GM23248 (cell line): ENCODE measurements at places on chromosomes 2 and 18. TPM values are rescaled to one million over a fixed set of nuclear protein-coding genes. Genes with fewer than 3 reads are reported as not detected.

NT5DC4 gene
- polyA plus RNA-seq, result not detected in 2 replicates

CAB39 gene
- 22.7 and 23.1 TPM in 2 replicates for polyA plus RNA-seq

NOL4 gene
- not detected in 2 replicates for polyA plus RNA-seq

UPP2 gene
- polyA plus RNA-seq, result not detected in 2 replicates

MAP3K20 gene
- 68.9 and 71.6 TPM in 2 replicates for polyA plus RNA-seq

ERMN gene
- not detected in 2 replicates for polyA plus RNA-seq

ZFP36L2 gene
- polyA plus RNA-seq, result 71.7 and 78.2 TPM in 2 replicates

OTOS gene
- not detected in 2 replicates for polyA plus RNA-seq

SYT4 gene
- 0.18 TPM in 1 of 2 replicates, not detected in the other for polyA plus RNA-seq

TUBA3D gene
- not detected in 2 replicates for polyA plus RNA-seq

UGT1A6 gene
- not detected in 2 replicates for polyA plus RNA-seq

SLC1A4 gene
- polyA plus RNA-seq, result 25.6 and 27.4 TPM in 2 replicates

SERPINB4 gene
- polyA plus RNA-seq, result not detected in 2 replicates

CD207 gene
- not detected in 2 replicates for polyA plus RNA-seq

MREG gene
- 1.8 and 2.5 TPM in 2 replicates for polyA plus RNA-seq

FAM124B gene
- polyA plus RNA-seq, result not detected in 2 replicates

AKAIN1 gene
- polyA plus RNA-seq, result not detected in 2 replicates

BOK gene
- polyA plus RNA-seq, result 28.0 and 28.1 TPM in 2 replicates

OBSL1 gene
- polyA plus RNA-seq, result 12.8 and 13.8 TPM in 2 replicates

USP14 gene
- 94.8 and 96.9 TPM in 2 replicates for polyA plus RNA-seq

CPS1 gene
- 1.8 and 2.1 TPM in 2 replicates for polyA plus RNA-seq

APOB gene
- polyA plus RNA-seq, result not detected in 2 replicates

EHBP1 gene
- polyA plus RNA-seq, result 36.8 and 41.3 TPM in 2 replicates

DSG4 gene
- not detected in 2 replicates for polyA plus RNA-seq

INPP1 gene
- polyA plus RNA-seq, result 28.7 and 29.6 TPM in 2 replicates

TYMS gene
- polyA plus RNA-seq, result 71.5 and 72.8 TPM in 2 replicates

CCBE1 gene
- 33.6 and 38.2 TPM in 2 replicates for polyA plus RNA-seq

ATAD2B gene
- 4.1 and 4.8 TPM in 2 replicates for polyA plus RNA-seq

INPP4A gene
- polyA plus RNA-seq, result 8.0 and 9.5 TPM in 2 replicates
